A673 (cell line): ENCODE measurements at places on chromosomes 16 and 17. TPM values are rescaled to one million over a fixed set of nuclear protein-coding genes. Genes with fewer than 3 reads are reported as not detected.

GRCh38 chr17:56988901-56989572, 11.1 kb downstream of the SCPEP1 start:
- DNase-seq, result no peak

GRCh38 chr16:13377143-13377542, 475.7 kb downstream of the SHISA9 start:
- DNase-seq, result no peak

DNA sequence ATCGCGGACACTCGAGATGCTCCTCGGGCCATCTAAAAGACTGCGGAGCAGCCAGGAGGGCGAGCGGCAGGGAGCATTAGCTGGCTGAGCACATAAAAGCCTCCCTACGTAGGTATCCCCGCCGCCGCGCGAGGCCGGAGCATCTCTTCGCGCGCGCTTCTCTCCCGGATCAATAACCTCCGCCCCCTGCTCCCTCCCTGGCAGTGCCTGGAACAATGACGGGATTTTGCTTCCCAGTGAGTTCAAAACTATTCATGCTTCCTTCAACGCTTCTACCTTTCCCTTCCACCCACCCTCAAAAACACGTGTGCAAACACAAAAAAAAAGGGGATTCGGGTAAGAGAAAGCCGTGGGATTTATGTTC, 984 bp downstream of the CENPV start:
- DNase-seq, result peak; percentile 69

DNA sequence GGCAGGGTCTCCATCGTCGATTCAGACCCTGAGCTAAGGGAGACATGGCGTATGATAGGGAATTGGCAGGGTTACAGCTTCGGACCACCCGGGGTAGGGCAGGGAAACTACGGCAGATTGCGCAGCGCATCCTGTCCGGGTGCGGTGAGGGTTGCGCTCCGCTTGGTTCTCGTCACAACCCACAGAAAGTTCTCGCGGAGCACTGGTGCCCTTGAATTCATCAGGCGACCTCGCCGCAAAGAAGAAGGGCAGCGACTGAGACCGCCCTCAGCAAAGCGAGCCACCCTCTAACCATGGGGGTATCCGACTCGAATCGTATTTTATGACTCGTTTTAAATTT, 1.2 kb downstream of the HS3ST3B1 start:
- DNase-seq, result no peak

- no peak for DNase-seq
These were observed 3.5 kb upstream of the PRR14 start for GRCh38 chr16:30647274-30647571.

- DNase-seq, result no peak
These were observed 20.2 kb downstream of the KNOP1 start for GRCh38 chr16:19697756-19698318.

- no peak for DNase-seq
These were observed 2.3 kb upstream of the UBALD2 start for GRCh38 chr17:76262732-76263344.

GRCh38 chr16:70302745-70303144, 3.8 kb downstream of the DDX19B start:
- DNase-seq, result no peak

GRCh38 chr17:80859002-80859941, 132.4 kb upstream of the CHMP6 start:
- DNase-seq, result peak; percentile 90

GRCh38 chr17:42522798-42523278, 13.2 kb upstream of the NAGLU start:
- no peak for DNase-seq

TEKT1 gene
- not detected in 2 replicates for total RNA-seq

CCL16 gene
- not detected in 2 replicates for total RNA-seq

MT3 gene
- total RNA-seq, result not detected in 2 replicates

GLP2R gene
- not detected in 2 replicates for total RNA-seq
